Activated CD8-positive, alpha-beta memory T cell treated with anti-CD3 and anti-CD28 coated beads, Interleukin-2, amount 50 U/mL, for 48 hours (primary cell): ENCODE measurements at places on chromosomes 2 and 18.

DNA sequence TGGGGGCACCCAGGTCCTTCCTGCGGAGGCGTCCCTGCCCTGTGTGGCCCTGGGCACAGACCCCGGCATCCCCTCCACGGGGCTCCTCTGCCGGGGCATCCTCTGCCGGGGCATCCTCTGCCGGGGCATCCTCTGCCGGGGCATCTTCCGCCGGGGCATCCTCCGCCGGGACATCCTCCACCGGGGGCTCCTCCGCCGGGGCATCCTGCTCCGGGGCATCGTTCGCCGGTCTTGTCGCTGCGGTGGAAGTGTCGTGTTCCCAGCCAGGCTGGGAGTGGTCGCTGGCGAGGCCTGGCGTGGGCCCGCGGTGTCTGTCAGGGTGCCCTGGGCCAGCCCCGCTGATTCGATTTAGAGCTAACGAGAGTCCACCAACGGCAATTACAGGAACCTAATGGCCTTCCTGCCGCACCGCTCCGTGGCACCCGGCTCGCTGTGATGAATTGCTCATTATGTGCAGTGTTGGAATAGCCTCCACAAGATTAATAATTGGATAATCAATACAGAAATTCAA is 115.1 kb downstream of the NFATC1 start:
- DNase-seq, result no peak

DNA sequence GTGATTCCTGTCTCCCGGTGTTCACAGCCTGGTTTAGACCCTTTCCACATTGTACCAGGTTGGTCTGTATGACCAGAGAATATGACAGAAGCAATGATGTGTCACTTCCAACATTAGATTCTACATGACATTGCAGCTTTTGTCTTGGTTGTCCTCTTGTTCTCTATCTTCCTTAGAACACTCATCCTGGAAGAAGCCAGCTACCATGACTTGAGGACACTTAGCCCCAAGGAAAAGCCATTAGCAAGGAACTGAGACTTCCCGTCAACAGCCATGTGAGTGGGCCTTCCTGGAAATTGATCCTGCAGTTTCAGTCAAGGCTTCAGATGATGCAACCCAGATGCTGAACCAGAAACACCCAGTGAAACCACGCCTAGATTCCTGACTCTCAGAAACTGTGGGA is 143.3 kb downstream of the MREG start:
- no peak for DNase-seq

- no peak for DNase-seq
Observed at GRCh38 chr18:36519358-36519757, 221.8 kb downstream of the FHOD3 start.

DNA sequence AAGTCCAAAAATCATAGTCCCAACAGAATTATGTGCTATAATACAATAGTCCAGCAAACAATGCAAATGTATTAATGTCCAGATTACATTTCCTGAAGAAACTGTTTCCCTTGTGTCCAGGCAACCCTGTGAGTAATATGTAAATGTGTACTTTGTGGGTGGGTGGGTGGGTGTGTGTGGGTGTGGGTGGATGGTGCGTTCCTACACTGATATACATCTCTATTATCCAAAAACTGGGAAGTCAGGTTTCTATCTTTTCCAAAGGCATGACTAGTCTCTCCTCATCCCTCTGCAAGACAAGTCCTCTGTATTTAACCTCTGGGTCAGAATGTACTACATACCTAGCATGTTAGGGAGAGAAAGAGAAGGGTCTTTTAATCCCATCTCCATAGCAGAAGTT is 71.6 kb downstream of the LNPK start:
- DNase-seq, result no peak

- no peak for DNase-seq
Observed at GRCh38 chr2:60652832-60653340, 99.4 kb upstream of the BCL11A start.

DNA sequence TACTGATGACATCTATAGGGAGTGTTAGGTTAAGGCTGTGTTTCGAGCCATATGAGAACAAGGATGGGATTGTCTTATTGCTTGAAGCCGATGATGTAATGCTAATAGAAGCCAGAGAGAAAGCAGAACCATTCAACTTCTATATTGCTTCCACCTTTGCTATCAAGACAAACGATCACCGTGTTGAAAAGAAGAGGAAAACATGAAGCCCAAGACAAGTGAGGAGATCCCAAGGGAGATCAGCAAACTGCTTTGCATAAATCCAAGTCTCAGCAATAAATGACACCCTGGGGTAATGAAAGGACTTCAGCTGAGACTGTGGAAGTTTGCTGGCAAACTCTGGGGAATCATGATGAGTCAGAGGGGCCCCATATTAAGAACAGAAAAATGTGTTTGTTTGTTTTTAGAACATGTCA is 206.2 kb downstream of the NCKAP5 start:
- DNase-seq, result no peak

GRCh38 chr2:186328838-186329237 is 157.2 kb upstream of the ZC3H15 start:
- DNase-seq, result no peak

DNA sequence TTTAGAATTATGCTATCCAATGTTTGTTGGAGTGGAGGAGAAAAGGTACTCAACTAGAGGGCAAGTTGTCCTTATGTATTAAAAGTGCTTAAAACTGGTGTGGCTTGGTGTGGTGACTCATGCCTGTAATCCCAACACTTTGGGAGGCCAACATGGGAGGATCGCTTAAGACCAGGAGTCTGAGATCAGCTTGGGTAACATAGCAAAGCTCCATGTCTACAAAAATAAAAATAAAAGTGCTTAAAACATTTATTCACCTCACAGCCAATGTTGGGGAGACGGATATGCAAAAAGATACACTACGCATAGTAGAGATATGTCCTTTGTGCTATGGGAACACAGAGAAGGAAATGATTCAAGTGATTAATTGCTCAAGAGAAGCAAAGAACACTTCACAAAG is 19.3 kb upstream of the TNFAIP6 start:
- DNase-seq, result no peak

GRCh38 chr2:39865751-39866150 is 86.7 kb upstream of the THUMPD2 start:
- DNase-seq, result no peak

- no peak for DNase-seq
Observed at GRCh38 chr2:135935914-135936313, 49.5 kb downstream of the DARS1 start.

- DNase-seq, result no peak
Observed at GRCh38 chr18:57767259-57768050, 35.7 kb downstream of the ATP8B1 start.

- no peak for DNase-seq
Observed at GRCh38 chr2:240904216-240905175, 1.6 kb upstream of the CROCC2 start.

- DNase-seq, result no peak
Observed at GRCh38 chr2:234702731-234703225, 205.9 kb upstream of the ARL4C start.

DNA sequence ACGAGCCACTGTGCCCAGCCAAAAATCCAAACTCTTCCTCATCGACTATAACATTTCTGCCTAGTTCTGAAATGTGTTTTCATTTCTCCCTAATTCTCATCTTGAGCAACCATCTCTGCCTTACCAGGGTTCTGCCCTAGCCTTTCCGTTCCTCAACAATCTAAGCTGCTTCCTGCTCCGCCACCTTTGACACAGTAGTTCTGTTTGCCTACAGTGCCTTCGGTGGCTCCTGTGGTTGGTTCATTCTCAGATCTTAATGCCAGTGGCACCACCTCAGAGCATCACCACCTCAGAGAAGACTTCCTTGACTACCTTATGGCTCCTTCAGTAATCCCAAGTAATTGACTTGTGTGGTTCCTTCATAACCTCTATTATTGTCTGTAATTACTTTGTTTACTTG is 3.8 kb downstream of the SOCS6 start:
- DNase-seq, result no peak

DNA sequence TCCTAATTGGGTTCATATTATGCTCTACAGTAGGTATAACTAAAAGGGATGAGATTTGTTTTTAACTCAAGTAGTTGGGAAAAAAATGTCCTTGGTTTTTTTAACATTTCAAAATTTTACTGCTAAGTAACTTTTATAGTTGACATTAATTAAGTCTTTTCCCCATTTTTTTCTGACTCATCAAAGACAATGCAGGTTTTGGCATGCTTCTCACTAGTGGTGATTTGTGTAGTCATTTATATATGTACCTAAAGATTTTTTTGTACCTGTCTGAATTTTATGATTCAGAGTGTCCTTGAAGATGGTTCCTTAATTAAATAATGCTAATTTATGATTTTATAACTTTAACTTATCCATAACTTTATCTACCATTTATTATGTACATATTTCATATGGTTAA is 882.3 kb upstream of the TMEFF2 start:
- DNase-seq, result no peak

DNA sequence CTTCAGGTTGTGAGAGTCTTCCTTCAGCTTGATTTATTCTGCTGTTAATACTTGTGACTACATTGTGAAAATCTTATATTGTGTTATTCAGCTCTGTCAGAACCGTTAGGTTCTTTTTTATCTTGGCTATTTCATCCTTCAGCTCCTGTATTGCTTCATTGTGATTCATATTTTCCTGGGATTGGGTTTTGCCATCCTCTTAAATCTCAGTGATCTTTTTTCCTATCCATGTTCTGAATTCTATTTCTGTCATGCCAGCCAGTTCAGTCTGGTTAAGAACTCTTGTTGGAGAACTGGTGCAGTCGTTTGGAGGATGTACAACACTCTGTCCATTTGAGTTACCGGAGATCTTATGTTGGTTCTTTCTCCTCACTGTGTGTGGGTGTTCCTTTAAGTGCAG is 19.1 kb downstream of the MSTN start:
- no peak for DNase-seq

DNA sequence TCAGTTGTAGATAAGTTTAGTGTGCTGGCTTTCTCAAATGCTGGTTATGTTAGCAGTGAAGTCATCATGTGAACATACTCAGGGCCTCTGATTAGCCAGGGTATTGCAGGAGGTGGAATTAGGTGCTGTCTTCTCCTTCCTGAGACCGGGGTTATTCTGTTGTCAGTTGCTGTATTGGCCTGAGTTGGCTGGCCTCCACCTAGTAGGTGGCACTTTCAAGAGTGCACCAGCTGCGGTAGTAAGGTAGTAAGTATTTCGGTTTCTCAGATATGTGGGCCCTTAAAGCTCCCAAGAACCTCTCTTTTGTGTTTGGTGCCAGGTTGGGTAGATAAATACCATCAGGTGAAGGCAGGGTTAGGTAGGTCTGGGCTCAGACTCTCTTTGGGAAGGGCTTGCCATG is 1430.5 kb upstream of the CELF4 start:
- no peak for DNase-seq

- no peak for DNase-seq
Observed at GRCh38 chr18:44957025-44957424, 276.3 kb downstream of the SETBP1 start.

- DNase-seq, result no peak
Observed at GRCh38 chr18:59062643-59063006, 77.1 kb upstream of the SEC11C start.

- no peak for DNase-seq
Observed at GRCh38 chr2:222714361-222715241, 43.1 kb downstream of the MOGAT1 start.

DNA sequence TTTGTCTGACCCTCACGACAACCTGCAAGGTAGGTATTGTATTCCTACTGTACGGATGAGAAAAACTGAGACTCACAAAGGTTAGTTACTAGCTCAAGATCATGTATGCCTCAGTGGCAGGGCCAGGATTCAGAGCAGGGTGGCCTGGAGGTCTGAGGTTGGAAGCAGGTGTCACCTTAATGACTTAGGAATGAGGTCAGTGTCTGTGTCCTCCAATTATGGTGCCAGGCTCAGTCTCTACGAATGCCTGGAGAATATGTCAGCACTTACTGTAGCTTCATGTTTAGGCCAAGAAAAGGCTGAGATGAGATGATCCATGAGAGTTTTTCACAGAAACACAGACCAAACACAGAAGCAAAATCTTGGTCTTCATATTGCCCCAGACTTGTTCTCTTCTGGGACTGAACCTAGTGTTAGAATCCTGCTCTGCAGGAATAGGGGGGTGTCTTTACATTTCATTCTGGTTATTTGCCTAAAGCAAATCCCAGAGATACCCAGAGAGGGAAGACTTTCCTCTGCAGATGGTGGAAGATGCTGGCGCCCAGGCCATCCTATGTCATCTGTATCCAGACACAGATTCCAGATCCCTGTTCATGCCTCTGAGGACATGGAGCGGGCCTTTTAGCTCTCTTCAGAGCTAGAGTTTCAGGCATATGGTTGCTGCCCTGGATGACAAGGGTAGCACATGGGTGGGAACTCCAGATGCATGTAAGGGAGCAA is 16.3 kb upstream of the RAB10 start:
- DNase-seq, result no peak

GRCh38 chr2:7666596-7667259 is 749.5 kb downstream of the RNF144A start:
- DNase-seq, result no peak

GRCh38 chr2:233823731-233824121 is 30.6 kb downstream of the HJURP start:
- DNase-seq, result no peak

GRCh38 chr2:182868054-182868796 is 1.8 kb upstream of the FRZB start:
- DNase-seq, result no peak
